ENCODE measurements at places on chromosomes 5 and 9.

DNA sequence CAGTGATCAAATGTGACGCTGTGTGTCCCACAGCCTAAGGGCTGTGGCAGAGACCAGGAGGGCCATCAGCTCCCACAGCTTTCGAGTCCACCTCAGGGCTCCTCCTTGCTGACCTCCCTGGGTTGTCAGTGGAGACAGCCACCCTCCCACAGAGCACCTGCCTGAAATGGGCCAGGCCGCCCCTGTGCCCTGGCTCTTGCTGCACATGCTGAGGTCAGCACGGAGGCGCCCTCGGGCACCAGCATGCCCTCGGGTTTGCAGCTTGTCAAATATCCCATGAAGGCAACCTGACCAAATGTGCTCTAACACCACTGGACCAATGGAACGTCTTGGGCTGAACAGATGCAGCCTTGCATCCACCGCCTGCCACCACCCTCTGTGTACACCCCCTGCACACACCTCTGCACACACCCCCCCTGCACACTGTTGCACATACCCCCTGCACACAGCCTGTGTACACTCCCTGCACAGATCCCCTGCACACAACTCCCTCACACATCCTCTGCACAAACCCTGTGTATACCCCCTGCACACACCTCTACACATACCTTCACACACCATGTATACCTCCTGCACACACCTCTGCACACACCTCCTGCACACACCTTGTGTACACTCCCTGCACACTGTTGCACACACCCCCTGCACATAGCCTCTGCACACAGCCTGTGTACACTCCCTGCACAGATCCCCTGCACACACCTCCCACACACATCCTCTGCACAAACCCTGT, 2.0 kb upstream of the CEP72 start:
- DNase-seq: no peak

- DNase-seq: no peak
These were observed 137.7 kb downstream of the SYK start for GRCh38 chr9:90939351-90939750.

- no peak for DNase-seq
These were observed 13.5 kb downstream of the C5orf46 start for GRCh38 chr5:147892696-147893296.

DNA sequence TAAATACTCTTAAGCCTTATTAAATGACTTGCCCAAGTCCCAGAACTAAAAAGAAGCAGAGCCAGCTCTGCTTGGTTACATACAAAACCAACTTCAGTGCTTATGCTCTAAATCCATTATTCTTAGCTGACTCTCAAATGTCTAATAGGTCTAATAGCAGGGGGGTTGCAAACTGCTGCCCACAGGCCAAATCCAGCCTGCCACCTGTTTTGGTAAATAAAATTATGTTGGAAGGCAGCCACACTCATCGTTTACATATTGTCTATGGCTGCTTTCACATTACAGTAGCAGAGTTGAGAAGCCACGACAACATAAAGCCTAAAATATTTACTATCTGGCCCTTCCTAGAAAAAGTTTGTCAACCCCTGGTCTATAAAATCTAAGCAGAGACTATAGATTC, 69.0 kb downstream of the KLHL3 start:
- no peak for DNase-seq

DNA sequence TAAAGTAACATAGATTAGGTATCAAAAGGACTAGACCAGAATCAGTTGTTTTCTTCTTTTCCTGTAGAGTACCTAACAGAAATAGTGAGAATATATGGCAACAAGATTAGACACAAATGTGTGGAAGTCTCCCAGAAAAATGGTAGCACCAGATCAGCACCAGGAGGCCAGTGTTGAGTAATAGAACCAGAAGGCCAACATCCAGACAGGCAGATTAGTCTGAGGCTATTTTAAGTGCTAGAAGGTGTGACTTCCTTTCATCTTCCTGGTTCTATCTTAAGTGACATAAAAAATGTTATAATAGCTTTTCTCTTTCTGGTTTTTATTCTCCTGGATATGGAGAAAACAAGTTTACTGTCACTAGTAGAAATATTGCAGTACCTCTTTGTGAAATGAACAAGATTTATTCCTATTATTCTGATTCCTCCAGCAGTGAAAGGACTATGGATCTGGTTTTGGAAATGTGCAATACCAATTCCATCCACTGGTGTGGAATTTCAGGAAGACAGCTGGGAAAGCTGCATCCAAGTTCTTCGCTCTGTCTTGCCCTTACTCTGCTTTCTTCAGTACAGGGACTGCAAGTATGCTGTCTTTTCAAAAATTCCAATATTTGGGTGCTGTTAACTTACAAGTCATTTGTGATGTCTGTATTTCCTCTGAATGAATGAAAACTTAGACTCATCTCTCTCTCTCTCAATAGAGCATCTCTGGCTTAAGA, 39.1 kb downstream of the SHLD3 start:
- DNase-seq: no peak

- DNase-seq: no peak
These were observed 7.1 kb upstream of the NKX2-5 start for GRCh38 chr5:173242079-173242478.

- DNase-seq: no peak
These were observed 244.4 kb downstream of the RFX3 start for GRCh38 chr9:3281399-3281798.

- no peak for DNase-seq
These were observed 4.7 kb downstream of the MAN2A1 start for GRCh38 chr5:109694451-109694891.

GRCh38 chr5:134124289-134125038, 10.0 kb downstream of the TCF7 start:
- DNase-seq: no peak

GRCh38 chr9:86361176-86361575, 7.0 kb upstream of the TUT7 start:
- no peak for DNase-seq

DNA sequence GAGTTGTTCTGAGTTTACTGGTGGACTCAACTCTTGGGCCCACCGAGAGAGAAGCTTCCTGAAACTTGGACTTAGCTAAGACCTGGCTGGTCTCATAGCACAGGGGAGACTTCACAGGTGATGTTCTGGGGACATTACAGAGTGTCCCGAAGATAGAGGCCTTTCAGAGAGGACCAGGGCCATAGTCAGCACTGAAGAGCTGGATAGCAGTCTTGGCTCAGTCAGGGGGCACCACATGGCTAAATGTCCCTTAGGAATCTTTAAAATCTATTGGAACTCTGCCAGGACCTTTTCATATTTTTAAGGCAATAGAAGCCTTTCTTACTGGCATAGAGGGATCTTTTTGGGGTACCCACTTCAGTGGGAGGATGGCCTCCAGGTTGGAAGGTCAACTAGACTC, 59.8 kb upstream of the CPLX2 start:
- DNase-seq: no peak

- DNase-seq: no peak
These were observed 15.2 kb downstream of the ZBTB5 start for GRCh38 chr9:37449862-37450632.

DNA sequence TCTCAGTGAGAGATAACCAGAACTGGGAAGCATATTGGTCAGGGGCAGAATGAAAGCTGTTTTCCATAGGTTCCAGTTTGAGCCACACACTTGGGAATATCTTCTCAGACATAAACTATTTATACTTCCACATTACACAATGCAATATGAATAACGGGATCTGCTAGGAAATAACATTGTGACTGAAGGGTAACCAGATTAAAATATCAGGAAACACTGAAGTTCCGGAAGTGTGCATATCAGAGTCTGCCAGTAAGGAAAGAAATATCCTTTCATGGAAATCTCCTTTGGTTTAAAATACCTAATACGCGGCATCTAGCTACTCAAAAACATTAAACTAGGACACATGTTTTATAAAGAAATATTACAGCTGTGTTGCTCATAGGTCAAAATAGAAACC, 56.3 kb downstream of the ST8SIA4 start:
- DNase-seq: no peak

DNA sequence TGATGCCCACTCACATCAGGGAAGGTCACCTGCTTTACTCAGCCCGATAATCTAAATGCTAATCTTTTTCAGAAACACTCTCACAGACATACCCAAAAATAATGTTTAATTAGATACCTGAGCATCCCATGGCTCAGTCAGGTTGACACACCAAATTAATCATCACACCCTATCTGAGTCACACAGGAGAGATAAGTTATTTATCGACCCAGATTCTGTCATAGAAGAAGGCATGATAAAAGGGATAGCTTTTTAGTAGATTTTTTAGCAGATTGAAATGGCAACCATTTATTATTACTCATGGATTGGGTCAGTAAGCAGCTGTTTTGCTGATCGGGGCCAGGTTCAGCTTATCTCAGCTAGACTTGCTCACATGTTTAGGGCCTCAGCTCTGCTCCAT, 97.8 kb upstream of the TYRP1 start:
- DNase-seq: no peak

GRCh38 chr9:93083592-93084470, 12.2 kb upstream of the CARD19 start:
- DNase-seq: no peak

DNA sequence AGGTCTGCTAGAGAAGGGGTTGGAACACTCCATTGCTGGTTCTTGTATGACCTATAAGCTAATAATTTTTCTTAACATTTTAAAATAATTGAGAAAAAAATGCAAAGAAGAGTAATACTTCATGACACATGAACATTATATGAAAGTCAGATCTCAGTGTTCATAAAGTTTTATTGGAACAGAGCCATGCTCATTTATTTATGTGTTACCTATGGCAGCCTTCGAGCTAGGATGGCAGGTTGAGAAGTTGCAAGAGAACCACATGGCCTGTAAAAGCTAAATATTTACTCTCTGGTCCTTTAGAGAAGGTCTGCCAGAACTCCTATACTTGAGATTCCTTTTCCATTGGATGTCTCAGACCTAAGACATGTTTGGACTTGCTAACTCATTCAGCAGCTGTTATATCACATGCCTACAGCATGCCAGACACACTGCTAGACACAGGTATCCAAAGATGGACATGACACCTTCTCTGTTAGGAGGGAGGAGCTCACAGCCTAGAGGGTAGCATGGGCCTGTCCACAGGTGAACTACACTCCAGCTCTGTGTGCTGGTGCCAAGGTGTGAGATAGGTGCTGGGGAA, 304.3 kb downstream of the ARHGAP26 start:
- no peak for DNase-seq

- DNase-seq: no peak
These were observed 7.8 kb downstream of the LCP2 start for GRCh38 chr5:170289764-170290163.

GRCh38 chr9:114518599-114519022, 13.3 kb upstream of the WHRN start:
- no peak for DNase-seq

GRCh38 chr9:120717176-120717575, 2.9 kb upstream of the MEGF9 start:
- DNase-seq: no peak

DNA sequence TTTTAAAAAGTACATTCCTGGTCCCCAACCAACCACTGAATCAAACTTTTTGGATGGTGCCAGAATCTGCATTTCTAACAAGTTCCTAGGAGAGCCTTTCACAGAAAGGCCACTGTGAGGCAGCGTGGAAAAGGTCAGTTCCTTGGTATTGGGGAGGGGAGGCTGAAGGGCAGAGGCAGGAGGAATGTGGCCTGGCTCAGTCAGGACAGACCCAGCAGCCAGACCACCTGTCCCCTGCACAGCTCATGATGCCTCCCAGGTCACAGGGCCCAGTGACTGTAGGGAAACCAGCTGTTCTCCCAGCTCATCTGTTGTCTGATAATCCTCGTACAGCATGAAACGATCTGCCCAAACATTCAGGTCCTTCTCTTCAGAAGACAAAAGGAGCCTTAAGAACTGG, 132.9 kb downstream of the LHFPL2 start:
- no peak for DNase-seq

- no peak for DNase-seq
These were observed 598 bp downstream of the MYO10 start for GRCh38 chr5:16935231-16936149.

DNA sequence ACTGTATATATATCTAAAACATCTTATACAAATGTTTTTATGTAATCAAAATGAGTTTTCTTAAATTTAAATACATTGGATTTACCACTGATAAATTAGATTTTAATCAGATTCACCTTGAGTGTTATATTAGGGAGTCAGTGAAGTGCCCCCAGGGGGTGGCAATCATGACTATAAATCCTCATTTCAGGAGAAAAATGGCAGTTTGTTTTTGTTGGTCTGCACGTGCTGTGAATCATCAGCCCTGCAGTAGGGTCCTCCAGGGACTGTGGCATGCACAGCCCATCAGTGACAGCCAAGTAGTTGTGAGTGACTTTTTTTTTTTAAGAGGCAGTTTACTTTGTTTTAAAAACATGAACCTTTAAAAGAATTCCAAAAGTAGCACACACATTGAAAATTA, 65.2 kb downstream of the ZSWIM6 start:
- no peak for DNase-seq

DNA sequence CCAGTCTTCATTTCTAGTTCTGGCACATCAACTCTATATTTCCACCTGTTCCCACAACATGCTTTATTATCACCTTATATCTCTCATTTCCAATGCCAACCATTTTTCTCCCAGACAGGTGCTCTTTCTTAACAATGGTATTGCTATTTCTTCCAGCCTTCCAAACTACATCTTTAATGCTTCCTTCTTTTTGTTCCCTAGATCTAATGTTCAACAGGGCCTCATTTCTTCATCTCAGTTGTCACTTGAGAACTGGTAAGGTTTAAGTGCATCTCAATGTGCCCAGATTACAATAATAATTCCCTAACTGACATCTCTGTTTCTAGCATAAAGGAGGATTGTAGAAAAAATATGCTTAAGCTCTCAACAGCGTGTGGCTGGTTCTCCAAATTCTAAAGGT, 272.6 kb downstream of the COX7C start:
- DNase-seq: no peak

GRCh38 chr5:23740029-23740428, 232.6 kb downstream of the PRDM9 start:
- DNase-seq: no peak

DNA sequence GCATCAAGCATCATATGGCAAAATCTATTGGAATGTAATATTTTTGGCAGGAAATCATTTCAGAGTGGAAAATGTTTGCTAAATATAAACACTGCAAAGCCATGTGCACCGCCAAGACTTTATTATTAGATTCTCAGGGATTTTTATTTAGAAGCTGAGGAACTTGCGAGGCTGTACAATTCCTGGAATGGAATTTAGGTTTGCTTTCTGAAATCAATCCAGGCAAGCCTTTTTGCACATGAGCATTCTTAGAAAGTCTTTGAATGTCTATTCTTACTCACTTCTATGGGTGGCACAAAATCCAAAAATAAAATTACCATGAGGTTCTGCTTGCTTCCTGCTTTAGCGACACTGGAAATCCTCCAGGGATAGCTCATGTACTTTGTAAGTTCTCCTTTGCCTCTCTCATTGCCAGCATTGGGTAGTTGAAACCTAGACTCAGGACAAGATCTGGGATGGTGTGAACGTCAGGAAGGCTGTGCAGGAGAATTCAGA, 71.5 kb upstream of the PALM2AKAP2 start:
- DNase-seq: peak; percentile 24

DNA sequence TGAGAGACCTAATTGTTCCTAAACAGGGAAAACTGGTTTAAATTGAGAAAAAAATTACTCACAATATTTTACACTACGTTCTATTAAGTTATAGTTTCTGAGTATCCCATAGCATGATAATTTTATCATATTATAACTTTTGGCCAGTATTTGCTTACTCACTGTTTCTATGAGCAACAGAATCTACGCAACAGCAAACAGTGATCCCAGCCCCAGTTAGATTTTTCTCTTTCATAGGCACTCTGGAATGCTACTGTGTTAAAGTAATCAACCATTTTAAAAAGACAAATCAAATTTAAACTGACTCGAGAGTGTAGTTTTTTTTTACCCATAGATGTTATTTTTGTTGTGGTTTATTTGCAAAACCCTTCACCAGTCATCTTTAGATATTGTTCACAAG, 107.2 kb downstream of the XRCC4 start:
- no peak for DNase-seq

GRCh38 chr9:17597977-17598376, 19.1 kb downstream of the SH3GL2 start:
- DNase-seq: no peak
